Neural progenitor cell (in vitro differentiated cells): ENCODE measurements at places on chromosomes 7 and 10. TPM values are rescaled to one million over a fixed set of nuclear protein-coding genes. Genes with fewer than 3 reads are reported as not detected.

SLC29A3 gene
- total RNA-seq: 2.5 and 9.0 TPM in 2 replicates

DNA sequence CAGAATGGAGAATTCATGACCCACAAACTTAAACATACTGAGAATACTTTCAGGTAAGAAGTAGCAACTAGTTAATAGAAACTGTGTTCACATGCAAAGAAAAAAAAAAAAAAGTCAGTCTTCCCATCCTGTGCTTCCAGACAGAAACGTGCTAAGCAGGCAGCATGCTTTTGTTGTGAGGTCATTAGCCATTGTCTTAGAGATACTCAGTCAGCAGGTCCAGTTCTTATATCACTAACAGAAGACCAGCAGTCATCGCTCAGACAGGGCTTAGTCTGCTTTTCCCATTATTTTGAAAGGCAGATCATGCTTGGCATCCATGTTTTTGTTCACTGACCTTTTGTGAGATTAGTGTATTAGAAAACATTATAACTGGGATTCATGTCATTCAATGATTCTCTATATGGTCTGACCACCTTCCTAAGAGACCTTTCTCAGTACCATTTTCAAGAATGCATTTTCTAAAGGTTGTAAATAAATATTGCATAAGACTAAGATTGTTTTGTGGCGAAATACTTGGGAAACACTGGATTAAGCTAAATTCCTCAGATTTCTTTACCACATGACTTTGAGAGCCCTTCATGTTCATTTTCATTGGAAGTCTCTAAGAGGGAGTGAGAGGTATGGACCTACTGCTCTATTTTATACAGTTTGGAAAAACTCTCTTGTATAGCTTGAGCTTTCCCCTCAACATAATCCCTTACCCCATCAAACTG is 45.0 kb upstream of the AGBL3 start:
- H3K27ac ChIP-seq: no peak overlapping the region
- peaks cover 17% of the 10 kb centered on the region for H3K4me1 ChIP-seq
- H3K27me3 ChIP-seq: no peaks in the 10 kb centered on the region
- H3K36me3 ChIP-seq: no peaks in the 10 kb centered on the region
- DNase-seq: peak; percentile 31
- H3K4me3 ChIP-seq: no peak overlapping the region

GRCh38 chr10:76882245-76882644 is 755.4 kb downstream of the KCNMA1 start:
- DNase-seq: no peak
- peak overlapping the region; percentile 32 for H3K27ac ChIP-seq
- no peaks in the 10 kb centered on the region for H3K27me3 ChIP-seq
- peaks cover 34% of the 10 kb centered on the region for H3K4me1 ChIP-seq
- no peaks in the 10 kb centered on the region for H3K36me3 ChIP-seq
- H3K4me3 ChIP-seq: no peak overlapping the region

DNA sequence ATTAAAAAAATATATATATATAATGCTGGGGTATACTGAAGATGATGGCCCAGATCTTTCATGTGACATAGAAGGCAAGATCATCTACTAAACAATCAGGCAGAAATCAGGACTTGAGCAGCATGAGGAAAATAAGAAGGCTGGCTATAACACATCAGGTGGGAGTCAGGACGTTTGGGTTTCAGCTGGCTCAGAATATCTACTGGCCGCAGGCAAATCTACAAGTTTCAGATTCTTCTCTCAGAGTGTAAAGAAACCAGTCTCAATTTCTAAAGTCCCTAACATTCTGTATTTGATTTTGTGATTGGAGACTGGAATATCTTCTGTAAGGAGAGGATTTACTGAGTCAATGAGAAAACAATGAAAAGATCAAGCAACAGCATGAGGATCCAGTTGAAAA is 37.7 kb upstream of the FAM3C start:
- H3K36me3 ChIP-seq: no peaks in the 10 kb centered on the region
- H3K4me1 ChIP-seq: peaks cover 17% of the 10 kb centered on the region
- no peak for DNase-seq
- H3K27me3 ChIP-seq: no peaks in the 10 kb centered on the region
- no peak overlapping the region for H3K4me3 ChIP-seq
- no peak overlapping the region for H3K27ac ChIP-seq

DNA sequence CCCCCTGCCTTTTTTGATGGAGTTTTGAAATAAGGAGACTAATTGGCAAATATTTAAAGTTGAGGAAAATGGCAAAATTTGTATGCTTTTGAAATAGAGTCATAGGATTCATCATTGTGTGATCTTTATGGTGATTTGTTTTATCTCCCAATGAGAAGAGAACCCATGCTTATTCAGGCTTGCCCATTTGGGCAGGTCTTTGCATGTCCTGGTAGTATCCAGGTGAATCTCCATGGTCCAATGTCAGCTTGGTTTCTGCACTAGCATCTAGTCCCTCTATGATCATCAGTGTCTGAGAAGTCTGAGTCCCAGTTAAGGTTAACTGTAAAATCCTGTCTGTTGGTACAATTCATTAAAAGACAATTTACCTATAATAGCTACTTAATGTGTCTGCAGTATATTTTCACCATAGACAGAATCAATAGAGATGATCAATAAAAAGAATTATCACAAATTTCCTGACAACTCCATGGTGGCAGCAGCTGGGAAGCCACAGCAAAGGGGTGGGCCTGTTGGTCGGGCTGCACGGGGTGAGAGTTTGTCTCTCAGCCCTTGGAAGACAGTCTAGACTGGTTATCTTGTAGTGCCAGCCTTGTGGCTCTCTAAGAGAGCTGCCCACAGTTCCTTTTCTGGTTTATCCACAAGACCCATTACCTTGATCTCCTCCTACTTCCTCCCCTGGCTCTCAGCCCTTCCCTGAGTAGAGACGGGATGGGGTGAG is 22.2 kb upstream of the BMPER start:
- peaks cover 16% of the 10 kb centered on the region for H3K4me1 ChIP-seq
- no peak overlapping the region for H3K27ac ChIP-seq
- H3K27me3 ChIP-seq: no peaks in the 10 kb centered on the region
- DNase-seq: no peak
- H3K4me3 ChIP-seq: no peak overlapping the region

HOGA1 gene
- total RNA-seq: 0.17 and 1.2 TPM in 2 replicates

OR2A42 gene
- total RNA-seq: 0.15 TPM in 1 of 2 replicates, not detected in the other

DNA sequence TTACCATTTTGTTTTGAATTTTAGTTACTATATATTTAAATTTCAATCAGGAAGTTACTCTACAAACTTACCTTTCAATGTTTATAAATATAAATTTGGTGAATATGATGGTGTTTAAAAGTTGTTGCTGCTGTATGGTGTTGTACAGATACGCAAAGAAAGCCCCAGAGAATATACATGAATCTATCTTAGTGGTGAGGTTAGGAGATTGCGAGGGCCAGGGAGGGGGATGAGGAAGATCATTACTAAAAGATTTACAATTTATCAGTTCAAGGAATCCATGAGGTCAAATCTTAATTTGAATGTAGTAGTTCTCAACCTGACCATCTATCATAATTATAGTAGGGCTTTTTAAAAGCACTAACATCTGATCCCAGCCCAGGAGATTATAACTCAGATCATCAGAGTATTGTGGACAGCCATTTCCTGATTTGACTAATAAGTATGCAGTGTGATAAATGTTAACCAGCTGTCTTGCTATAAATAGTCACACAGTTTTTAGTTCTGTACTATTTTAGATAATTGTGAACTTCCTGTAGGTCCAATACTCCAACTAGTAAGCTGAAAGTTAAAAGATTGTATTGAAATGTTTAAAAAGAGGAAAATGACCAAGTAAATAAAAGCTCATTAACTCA is 23.6 kb downstream of the FAM3C start:
- H3K4me3 ChIP-seq: no peak overlapping the region
- peaks cover 10% of the 10 kb centered on the region for H3K36me3 ChIP-seq
- H3K27me3 ChIP-seq: no peaks in the 10 kb centered on the region
- no peaks in the 10 kb centered on the region for H3K4me1 ChIP-seq
- DNase-seq: no peak
